ENCODE measurements at places on chromosomes 3 and 15.
A peak's percentile ranks its signal among the peaks of the same experiment; 100 is the strongest.

GRCh38 chr3:58099865-58100264, 91.6 kb downstream of the FLNB start:
- no peak for DNase-seq

DNA sequence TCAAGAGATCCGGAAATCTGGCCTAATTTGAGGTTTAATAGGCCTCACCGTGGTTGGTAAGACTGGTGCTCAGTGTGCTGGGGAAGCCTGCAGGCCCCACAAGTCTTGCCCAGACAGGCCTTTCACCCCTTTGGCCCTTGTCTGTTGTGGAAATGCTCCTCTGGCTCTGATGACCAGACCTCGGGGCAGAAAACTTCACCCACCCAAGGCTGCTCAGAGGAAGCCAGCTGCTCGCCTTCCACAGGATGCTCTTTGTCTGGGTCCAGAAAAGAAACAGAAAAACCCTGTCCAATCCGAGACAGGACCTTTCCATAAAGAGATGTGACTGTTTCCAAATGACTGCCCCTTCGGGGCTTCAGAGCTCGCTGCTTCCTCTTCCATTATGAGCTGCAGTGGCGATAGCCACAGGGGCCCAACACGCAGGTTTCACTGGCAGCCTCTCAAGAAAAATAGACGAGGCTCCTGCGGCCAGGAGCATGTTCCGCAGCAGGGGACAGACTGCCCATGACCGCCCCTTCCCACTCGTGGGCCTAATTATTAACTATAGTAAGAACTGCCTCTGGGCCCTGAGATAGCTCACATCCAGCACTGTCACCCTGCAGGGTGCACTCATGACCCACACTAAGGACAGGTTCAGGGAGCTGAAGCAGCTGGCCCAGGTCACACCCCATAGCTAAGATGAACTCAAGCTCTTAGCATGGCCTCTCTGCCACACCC, 6.8 kb upstream of the SNX22 start:
- no peak for DNase-seq

GRCh38 chr15:70156671-70157271, 59.1 kb upstream of the TLE3 start:
- no peak for DNase-seq

- DNase-seq: no peak
These were observed 32.4 kb downstream of the TRIM71 start for GRCh38 chr3:32850226-32850625.

GRCh38 chr3:125261031-125261430, 48.5 kb upstream of the SLC12A8 start:
- no peak for DNase-seq

DNA sequence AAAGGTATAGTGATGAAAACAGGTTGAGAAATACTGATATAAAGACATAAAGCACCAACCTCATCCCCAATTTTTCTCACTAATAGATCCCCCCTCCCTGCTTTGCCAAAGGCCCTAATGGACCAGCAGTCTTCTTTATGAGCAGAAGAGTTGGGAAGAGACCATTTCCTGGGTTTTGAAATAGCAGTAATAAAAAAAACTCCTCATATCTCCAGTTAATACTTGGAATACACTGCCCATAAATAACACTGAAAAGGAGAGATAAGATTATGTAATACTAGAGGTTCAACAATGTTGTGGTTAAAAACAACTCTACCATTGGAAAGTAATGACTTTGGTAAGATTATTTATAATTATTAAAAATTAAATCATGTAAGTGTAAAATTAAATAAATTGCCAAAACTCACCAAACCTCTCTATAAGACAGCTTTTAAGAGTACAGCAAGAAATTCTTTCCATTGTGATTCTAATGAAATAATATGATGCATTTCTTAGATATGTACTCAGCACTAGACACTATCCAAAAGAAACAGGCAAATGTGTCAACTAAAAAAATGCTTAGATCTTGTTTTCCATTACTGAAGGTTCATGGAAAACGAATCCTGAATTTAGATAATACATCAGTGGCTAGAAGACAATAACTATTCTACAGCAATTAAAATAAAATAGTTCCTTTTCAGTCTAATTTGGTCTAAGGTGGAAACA, 88.2 kb downstream of the FAIM start:
- no peak for DNase-seq

DNA sequence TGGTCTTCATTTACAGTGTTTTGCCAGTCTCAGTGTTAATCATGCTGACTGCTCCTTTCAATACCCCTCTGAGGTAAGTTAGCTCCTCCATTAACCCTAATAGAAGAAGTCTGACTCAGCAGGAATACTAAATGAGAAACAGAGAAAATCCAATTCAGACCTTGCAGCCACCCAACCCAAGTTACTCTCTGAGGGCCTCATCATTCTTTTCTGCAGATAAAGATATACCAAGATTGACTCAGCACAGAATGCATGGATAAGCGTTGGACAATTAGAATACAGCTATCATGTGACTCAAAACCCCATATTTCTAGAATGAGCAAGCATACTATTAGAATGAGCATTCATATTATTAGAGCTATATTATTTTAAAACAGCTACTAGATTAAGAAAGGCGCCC, 389.1 kb upstream of the SGO1 start:
- DNase-seq: no peak

GRCh38 chr15:90191794-90192509, 9.2 kb upstream of the SEMA4B start:
- no peak for DNase-seq

- DNase-seq: no peak
These were observed 6.3 kb downstream of the SH3BP5 start for GRCh38 chr3:15326037-15326436.

DNA sequence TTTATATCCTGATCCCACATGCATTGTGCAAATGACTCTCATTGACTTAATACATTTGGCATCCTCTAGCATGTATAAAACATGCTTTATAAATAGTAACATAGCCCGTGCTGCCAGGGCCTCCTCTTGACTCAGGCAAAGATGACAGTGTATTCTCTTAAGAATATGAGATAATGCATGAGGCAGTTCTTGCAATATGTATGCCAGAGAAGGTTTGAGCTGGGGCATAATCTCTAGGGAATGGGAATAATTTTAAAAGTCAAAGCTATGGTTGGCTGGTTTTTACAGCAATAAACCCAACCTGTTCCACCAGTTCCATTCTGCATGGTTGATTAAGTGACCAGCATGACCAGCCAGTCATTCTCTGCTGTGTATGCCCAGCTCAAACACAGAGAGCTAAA, 179.0 kb upstream of the PFN2 start:
- DNase-seq: no peak

GRCh38 chr3:188827103-188827502, 344.7 kb upstream of the TPRG1 start:
- no peak for DNase-seq

DNA sequence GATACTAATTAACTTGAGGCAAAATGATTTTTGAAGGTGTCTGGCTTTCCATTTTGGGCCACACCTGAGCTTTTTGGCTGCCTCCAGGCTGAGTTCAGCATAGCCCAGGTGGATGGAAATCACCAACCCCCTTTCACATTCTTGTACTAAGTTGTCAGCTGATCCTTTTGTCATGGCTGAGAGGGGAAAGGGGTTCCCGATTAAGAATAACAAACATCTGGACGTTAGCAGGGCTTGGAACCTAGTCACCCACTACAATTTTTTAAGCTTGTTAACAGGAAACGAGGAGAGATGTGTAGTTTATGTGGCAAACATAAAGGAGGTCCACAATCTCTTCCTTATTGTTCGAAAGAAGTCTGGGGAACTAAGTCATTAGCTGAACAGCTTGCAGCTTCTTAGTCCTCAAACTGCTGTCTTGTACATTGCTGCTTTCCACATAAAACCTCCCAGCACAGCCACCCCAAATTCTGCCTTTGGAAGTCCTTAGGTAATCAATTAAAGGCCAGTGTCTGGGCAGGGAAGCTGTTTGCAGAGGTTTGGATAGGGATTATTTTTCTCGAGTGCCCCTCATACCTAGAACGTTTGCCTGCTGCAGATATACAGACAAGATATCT, 5.0 kb downstream of the NR2F2 start:
- no peak for DNase-seq

- DNase-seq: no peak
These were observed 449.0 kb upstream of the LMCD1 start for GRCh38 chr3:8052659-8053058.

- no peak for DNase-seq
These were observed 60.9 kb downstream of the ST8SIA2 start for GRCh38 chr15:92454555-92455105.

- no peak for DNase-seq
These were observed 56.0 kb upstream of the MITF start for GRCh38 chr3:69683082-69683806.

DNA sequence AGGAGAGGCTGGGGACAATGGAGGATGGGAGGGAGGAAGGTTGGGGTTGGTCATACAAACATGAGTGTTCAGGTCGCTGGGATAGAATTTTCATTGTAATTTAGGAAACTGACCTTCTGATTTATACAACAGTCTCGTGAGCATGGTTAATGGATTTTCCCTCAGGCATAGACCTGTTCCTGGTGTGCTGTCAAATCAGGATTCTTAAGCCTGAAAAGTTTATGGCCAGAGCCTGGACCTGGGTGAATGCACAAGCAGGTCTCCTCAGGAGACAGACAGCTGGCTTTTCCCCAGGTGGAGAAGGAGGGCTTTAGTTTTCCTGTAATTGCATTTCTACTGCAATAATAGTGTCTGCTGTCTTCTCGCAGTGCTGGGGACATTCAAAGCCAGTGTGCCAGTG, 338.0 kb downstream of the SHQ1 start:
- no peak for DNase-seq

DNA sequence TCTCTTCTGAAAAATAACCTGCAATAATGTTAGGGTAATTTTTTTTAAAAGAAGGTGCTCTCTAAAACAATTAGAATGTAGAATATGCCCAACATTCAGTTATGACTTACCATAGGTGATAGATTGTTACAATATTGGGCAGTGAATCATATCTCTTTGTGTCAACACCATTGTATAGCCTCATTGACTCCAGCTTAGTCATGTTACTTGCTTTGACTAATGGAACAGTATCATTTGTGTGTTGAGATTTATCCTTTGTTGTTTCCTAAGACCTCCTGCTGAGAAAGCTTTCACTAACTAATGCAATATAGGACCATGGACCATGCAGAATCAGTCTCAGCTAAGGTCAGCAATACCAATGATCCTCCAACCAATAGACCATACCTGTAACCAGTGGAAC, 1106.4 kb downstream of the SI start:
- no peak for DNase-seq

- no peak for DNase-seq
These were observed 111.5 kb upstream of the MEF2A start for GRCh38 chr15:99454107-99454809.

DNA sequence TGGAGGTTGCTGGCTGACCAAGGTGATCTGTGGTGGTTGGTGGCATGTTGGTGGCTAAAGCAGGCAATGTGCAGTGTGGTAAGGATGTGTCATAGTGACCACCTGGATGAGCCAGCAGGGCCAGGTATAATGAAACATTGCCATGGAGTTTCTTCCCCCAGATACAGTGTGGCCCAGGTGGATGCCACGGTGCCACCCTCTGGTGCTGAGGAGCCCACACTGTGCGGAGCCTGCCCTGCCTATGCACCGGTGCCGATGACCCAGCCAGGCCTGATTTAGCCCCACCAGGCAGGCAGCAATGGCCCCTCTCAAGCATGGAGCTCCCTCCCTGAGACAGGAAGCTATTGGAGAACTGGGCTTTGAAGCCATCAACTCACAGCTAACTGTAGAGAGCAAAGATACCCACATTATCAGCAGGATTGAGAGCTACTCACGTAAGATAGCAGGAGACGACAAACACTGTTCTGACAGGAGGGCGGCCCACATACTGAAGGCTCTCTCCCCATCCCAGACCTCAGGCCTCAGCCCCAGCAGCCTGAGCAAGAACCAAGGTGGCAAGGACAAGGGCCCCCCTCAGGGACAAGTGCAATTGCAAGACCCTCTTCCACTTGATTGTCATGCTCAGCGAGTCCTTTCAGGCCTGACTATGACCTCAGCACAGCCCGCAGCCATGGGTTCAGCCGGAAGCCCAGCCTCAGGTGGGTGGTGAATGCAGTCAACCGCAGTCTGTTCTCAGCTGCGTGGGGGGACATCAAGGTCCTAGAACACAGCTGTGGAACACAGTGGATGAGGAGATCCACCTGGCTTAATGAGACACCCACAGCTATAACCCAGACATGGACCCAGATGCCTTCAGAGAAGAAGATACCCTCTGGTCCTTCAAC, 82.8 kb upstream of the CDV3 start:
- peak; percentile 40 for DNase-seq

- no peak for DNase-seq
These were observed 34.5 kb downstream of the ICE2 start for GRCh38 chr15:60444289-60444912.

GRCh38 chr3:167304077-167304476, 76.0 kb downstream of the ZBBX start:
- DNase-seq: no peak

DNA sequence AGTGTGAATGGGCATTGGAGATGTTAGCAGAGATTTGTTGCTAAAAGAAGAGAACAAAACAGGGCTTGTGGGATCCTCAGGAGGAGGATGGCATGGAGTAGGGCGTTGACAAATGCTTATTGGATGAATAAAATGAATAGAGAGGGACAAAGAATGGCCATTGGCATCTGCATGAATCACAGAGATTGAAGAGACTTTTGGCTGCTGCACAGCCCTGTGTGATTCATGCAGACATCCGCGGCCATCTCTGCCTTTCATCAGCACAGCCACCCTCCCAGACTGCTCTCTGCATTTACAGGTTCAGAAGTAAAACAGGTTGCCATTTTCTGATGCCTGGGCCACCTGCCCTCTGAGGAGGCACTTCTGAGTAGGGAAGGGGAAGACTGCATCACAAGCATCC, 397.9 kb downstream of the EPHB1 start:
- DNase-seq: no peak
